NCI-H1048 (cell line): ENCODE measurements at places on chromosomes 2 and 18.

DNA sequence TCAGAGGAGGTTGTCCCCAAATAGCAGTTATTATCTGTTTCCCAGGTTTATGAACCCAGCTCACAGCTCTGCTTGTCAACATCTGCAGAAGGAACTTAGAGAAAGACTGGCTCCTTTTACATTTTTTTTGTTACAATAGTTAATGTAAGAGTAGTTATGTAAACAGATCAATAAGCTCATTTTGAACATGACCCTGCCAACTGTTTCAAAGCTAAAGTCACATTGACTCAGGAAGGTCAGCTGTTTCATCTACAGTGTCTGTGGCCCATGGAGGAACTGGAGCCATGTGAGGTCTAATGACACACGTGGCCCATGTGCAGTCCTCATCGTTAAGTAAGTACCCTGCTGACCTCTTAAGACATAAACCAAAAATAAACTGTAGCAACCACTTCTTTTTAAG lies 97.1 kb downstream of the SH3RF3 start:
- DNase-seq, result no peak

- no peak for DNase-seq
Observed at GRCh38 chr2:231315896-231316295, 79.6 kb upstream of the B3GNT7 start.

- no peak for DNase-seq
Observed at GRCh38 chr2:198405311-198405710, 600.9 kb downstream of the PLCL1 start.

GRCh38 chr18:498931-499775 lies 1.3 kb downstream of the COLEC12 start:
- DNase-seq, result no peak

DNA sequence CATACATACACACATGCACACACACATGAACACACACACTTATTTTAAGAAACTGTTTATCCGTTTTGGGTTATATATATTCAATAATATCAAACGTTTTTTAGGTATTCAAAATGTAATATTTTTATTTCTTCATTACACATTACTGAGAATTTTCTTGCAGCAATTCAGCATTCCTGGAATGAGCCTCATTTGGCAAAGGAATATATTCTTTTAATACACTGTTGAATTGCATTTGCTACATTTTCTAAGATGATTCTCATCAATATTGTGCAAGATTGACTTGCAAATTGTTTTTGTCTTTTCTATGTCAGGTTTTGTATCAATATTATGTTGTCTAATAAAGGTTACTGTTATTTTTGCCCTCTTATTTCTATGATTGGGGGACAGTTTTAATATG lies 276.1 kb upstream of the CYP26B1 start:
- DNase-seq, result no peak

GRCh38 chr2:216789081-216789480 lies 70.8 kb downstream of the TNP1 start:
- DNase-seq, result no peak

GRCh38 chr2:26064846-26065245 lies 31.0 kb downstream of the RAB10 start:
- no peak for DNase-seq

- DNase-seq, result no peak
Observed at GRCh38 chr2:179417436-179417949, 152.9 kb upstream of the SESTD1 start.

- DNase-seq, result no peak
Observed at GRCh38 chr18:63956755-63957154, 7.7 kb downstream of the HMSD start.

GRCh38 chr2:126852361-126852760 lies 46.3 kb upstream of the TEX51 start:
- no peak for DNase-seq

GRCh38 chr18:34595690-34596089 lies 114.4 kb upstream of the DTNA start:
- no peak for DNase-seq
